Temporal lobe (tissue), 4 donors: ENCODE measurements at places on chromosomes 4 and X. TPM values are rescaled to one million over a fixed set of nuclear protein-coding genes. Genes with fewer than 3 reads are reported as not detected.

Gene EXOC1L
- not detected for total RNA-seq

Gene PLCXD1
- 8.1 TPM for total RNA-seq

Gene PAGE2B
- not detected for total RNA-seq

Gene GLRA2
- total RNA-seq, result 86.8 TPM

Gene ARSJ
- total RNA-seq, result 0.49 TPM

Gene PCDH10
- total RNA-seq, result 79.9 TPM

Gene MAGEA9B
- total RNA-seq, result under 0.01 TPM

Gene HGFAC
- total RNA-seq, result 2.2 TPM

Gene SERPINA7
- not detected for total RNA-seq

Gene PCDH7
- 35.2 TPM for total RNA-seq

Gene RBPJ
- 58.8 TPM for total RNA-seq

Gene BGN
- total RNA-seq, result 4.4 TPM

Gene NXF2
- total RNA-seq, result not detected

Gene SPANXC
- total RNA-seq, result not detected

Gene GPC3
- total RNA-seq, result 3.7 TPM

Gene GDPD2
- 3.9 TPM for total RNA-seq

Gene UGT2B7
- not detected for total RNA-seq

Gene NRK
- total RNA-seq, result 0.25 TPM

Gene GAGE12H
- total RNA-seq, result not detected

Gene UCHL1
- total RNA-seq, result 1,168 TPM

Gene GAGE1
- not detected for total RNA-seq

Gene ZFP92
- total RNA-seq, result 0.98 TPM

Gene CHIC1
- total RNA-seq, result 12.0 TPM

Gene ZNF674
- total RNA-seq, result 11.3 TPM

Gene GABRE
- total RNA-seq, result 1.2 TPM

Gene CYBB
- total RNA-seq, result 4.2 TPM

Gene OPHN1
- 34.7 TPM for total RNA-seq

Gene SPANXB1
- total RNA-seq, result not detected

Gene LIAS
- 8.4 TPM for total RNA-seq

Gene ADH4
- not detected for total RNA-seq

Gene LARP1B
- total RNA-seq, result 39.8 TPM

Gene MSN
- total RNA-seq, result 21.6 TPM

Gene AFF2
- 144 TPM for total RNA-seq

Gene TRAM1L1
- total RNA-seq, result 22.1 TPM

Gene GLRA3
- total RNA-seq, result 6.1 TPM

Gene VCX2
- not detected for total RNA-seq

Gene PDE6B
- 4.7 TPM for total RNA-seq

Gene ALPK1
- 4.2 TPM for total RNA-seq

Gene ASMT
- total RNA-seq, result 0.25 TPM
